ENCODE measurements at places on chromosomes 16 and 17. TPM values are rescaled to one million over a fixed set of nuclear protein-coding genes. Genes with fewer than 3 reads are reported as not detected.

GRCh38 chr16:85518398-85519049 is 94.6 kb upstream of the GSE1 start:
- H3K36me3 ChIP-seq = no peaks in the 10 kb centered on the region
- H3K27ac ChIP-seq = no peak overlapping the region
- DNase-seq = no peak
- peaks cover 79% of the 10 kb centered on the region for H3K4me1 ChIP-seq
- H3K27me3 ChIP-seq = no peaks in the 10 kb centered on the region

DNA sequence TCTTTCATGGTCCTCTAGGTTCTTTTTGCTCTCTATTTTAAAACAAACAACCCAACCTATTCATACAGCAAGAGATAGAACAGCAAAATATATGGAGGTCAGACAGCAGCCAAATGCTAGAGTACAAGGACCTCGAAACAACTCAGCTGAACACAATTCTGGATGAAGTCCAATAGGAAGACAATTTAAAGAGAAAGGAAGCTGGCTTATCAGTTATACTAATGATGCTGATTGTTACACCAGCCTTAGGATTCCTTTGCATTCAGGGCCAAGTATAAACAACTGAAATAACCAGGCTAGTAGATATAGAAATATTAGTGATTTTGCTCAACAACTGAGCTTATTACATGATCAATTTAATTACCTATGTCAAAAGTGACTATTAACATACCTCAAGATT is 2.5 kb downstream of the SSH2 start:
- peaks cover 13% of the 10 kb centered on the region for H3K36me3 ChIP-seq
- H3K27me3 ChIP-seq = no peaks in the 10 kb centered on the region
- no peak for DNase-seq
- no peak overlapping the region for H3K27ac ChIP-seq
- H3K4me3 ChIP-seq = no peak overlapping the region
- H3K4me1 ChIP-seq = peaks cover 11% of the 10 kb centered on the region

Gene STAC2
- under 0.01 TPM for total RNA-seq

Gene HSD17B2
- total RNA-seq = 0.19 TPM

Gene KRT9
- 1.7 TPM for total RNA-seq

GRCh38 chr17:77830816-77831473 is 127.6 kb upstream of the TNRC6C start:
- H3K27ac ChIP-seq = no peak overlapping the region
- no peak for DNase-seq
- H3K36me3 ChIP-seq = no peaks in the 10 kb centered on the region

Gene MEOX1
- 9.0 TPM for total RNA-seq

DNA sequence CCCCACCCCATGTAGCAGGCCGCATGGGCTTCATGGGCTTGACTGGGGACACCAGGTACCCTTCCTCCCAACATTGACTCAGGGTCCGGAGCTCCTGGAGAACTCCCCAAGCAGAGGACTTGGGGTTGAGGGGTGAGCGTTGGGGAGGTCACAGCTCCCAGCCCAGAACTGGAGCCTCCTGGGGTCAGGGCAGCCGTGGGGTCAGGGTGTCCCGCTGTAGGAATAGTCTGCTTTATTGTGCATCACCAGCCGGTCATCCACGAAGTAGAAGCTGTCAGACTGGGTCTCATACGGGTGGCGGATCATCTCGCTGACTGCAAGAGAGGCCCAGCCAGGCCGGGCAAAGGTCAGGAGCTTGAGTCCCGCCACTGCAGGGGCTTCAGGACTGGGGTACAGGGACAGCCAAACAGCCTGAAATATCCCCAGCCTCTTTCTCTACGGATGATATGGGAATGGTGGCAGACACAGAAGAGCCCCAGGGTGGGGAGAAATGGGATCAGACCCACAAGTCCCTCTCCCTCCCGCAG is 5.3 kb downstream of the UNC119 start:
- H3K27ac ChIP-seq = peak overlapping the region; percentile 32
- H3K4me1 ChIP-seq = peaks cover 18% of the 10 kb centered on the region
- H3K36me3 ChIP-seq = no peaks in the 10 kb centered on the region
- no peaks in the 10 kb centered on the region for H3K27me3 ChIP-seq

- H3K27me3 ChIP-seq = no peaks in the 10 kb centered on the region
- no peak for DNase-seq
- H3K36me3 ChIP-seq = no peaks in the 10 kb centered on the region
- H3K4me1 ChIP-seq = no peaks in the 10 kb centered on the region
- H3K27ac ChIP-seq = no peak overlapping the region
Measured at GRCh38 chr16:15795615-15796014, 61.2 kb downstream of the MYH11 start.

- H3K4me3 ChIP-seq = no peak overlapping the region
- no peak overlapping the region for H3K27ac ChIP-seq
- no peaks in the 10 kb centered on the region for H3K4me1 ChIP-seq
Measured at GRCh38 chr16:20610892-20611349, 34.8 kb upstream of the ACSM2B start.

GRCh38 chr17:76195281-76196096 is 44.8 kb downstream of the RNF157 start:
- DNase-seq = no peak
- H3K4me1 ChIP-seq = peaks cover 16% of the 10 kb centered on the region
- no peaks in the 10 kb centered on the region for H3K36me3 ChIP-seq
- peaks cover 6% of the 10 kb centered on the region for H3K27me3 ChIP-seq

DNA sequence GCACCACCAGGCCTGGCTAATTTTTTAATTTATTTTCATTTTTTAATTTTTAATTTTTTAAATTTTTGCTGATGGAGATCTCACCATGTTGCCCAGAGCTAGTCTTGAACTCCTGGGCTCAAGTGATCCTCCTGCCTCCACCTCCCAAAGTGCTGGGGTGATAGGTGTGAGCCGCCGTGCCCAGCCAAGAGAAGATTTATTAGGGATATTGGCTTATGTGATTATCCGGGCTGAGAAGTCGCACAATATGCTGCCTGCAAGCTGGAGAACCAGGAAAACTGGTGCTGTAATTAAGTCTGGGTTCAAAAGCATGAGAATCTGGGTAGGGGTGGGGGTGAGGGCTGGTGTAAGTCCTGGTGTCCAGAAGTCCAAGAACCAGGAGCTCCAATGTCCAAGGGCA is 2.5 kb upstream of the C16orf90 start:
- no peak overlapping the region for H3K27ac ChIP-seq
- H3K36me3 ChIP-seq = no peaks in the 10 kb centered on the region
- H3K4me3 ChIP-seq = no peak overlapping the region
- H3K4me1 ChIP-seq = peaks cover 12% of the 10 kb centered on the region
- no peak for DNase-seq

Data from thymus (tissue), 14 donors.